ENCODE measurements at places on chromosomes 5 and 9. TPM values are rescaled to one million over a fixed set of nuclear protein-coding genes. Genes with fewer than 3 reads are reported as not detected.

Gene STPG3
- total RNA-seq: not detected

Gene CDKN2A
- not detected for total RNA-seq

Gene LECT2
- total RNA-seq: not detected

Gene GZMA
- not detected for total RNA-seq

Gene ABHD17B
- 38.3 TPM for total RNA-seq

Gene C1QTNF3
- 9.6 TPM for total RNA-seq

DNA sequence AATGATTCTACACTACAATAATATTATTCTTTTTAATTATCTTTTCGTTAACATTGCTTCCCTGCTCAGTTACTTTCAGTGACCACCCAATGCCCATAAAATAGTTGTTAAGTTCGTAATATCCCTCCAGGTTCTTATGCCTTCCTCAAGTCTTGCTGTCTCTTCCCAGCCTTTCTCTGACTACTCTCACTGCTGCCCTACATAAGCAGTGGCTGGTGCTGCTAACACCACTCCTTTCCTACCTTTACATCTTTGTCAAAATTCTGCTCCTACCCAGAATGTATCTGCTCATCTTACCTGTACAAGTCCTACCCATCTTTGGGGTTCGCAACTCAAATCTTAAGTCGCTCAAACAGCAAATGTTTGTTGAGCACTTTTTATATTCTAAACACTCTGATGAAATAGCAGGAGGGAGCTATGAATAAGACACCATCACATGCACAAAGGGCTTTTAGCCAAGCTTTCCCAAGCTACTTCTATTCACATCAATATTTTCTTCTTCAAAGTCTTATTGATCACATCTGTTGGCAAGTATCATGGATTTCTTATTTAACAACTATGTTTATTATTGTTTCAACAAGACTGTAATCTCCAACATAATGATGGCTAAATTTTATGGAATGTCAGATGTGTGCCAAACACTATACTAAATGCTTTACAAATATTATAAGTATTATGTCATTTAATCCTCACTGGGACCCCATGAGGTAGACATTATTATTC lies 29.5 kb downstream of the SLC25A46 start:
- no peak overlapping the region for H3K4me3 ChIP-seq
- H3K4me1 ChIP-seq: no peaks in the 10 kb centered on the region
- no peak overlapping the region for H3K27ac ChIP-seq
- no peaks in the 10 kb centered on the region for H3K36me3 ChIP-seq

DNA sequence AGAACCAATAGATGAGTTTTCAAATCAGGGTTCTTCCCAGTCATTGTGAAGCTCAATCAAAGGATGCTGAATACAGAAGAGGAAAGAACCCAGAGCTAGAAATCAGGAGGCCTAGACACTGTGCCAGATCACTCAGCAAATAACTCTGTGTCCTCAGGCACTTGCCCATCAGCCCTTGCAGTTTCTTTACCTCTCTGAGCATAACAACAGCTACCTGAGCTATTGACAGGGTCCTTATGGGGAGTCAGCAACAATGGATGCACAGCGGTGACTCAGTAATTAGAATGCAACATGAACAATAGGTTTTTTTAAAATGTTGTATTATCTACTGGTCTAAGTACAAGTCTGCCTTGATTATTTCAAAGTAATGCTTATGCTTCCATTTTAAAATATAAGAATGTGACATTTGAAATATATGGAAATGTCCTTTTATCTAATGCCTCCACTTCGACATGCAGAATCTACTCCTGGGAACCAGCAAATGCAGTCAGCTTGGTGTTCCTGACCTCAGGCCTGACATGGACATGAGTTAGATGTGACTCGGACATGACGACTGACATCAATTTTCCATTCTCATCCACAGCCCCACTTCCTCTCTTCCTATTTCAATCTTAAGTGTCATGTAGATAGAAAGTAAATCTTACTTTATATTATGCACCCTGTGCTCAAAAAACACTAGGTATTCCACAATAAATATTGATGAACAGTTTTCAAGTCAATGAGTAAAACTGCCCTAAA lies 155.0 kb downstream of the TLE1 start:
- peaks cover 30% of the 10 kb centered on the region for H3K4me1 ChIP-seq
- DNase-seq: no peak
- no peak overlapping the region for H3K27ac ChIP-seq
- H3K4me3 ChIP-seq: no peak overlapping the region

DNA sequence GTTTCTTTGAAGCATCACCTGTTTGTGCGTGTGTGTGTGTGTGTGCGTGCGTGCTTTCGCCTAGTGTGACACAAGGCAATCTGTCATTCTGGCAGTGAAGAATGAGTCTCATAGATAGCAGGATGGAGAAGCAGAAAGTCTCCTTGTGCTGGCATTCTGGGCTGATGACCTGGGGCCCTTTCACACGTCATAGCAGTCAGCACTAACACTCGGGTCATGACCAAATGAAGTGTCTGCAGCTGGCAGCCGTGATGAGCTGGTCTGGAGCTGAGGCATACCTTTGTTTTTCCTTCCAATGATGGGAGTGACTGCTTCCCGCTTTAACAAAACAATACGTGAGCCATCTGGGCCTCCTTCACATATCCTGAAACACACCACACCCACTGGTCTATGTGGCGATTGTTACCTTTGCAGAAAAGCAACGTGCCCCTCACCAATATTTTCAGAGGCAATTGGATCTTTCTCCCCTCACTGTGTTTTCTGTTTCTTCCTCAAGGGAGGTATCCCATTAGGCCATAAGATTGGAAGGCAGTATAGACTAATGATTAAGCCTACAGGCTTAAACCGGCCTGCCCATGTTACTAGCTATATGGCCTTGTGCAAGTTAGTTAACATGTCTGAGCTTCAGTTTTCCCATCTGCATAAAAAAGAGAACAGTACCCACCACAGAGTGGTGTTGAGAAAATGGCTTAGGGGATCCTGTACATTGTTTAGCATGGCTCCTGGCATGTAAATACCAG lies 88.8 kb downstream of the SREK1 start:
- H3K36me3 ChIP-seq: no peaks in the 10 kb centered on the region
- DNase-seq: no peak
- no peak overlapping the region for H3K4me3 ChIP-seq
- no peak overlapping the region for H3K27ac ChIP-seq
- peaks cover 10% of the 10 kb centered on the region for H3K4me1 ChIP-seq
- H3K27me3 ChIP-seq: no peaks in the 10 kb centered on the region

GRCh38 chr9:69647804-69648203 lies 24.4 kb downstream of the APBA1 start:
- no peak overlapping the region for H3K4me3 ChIP-seq
- no peak overlapping the region for H3K27ac ChIP-seq
- DNase-seq: no peak
- no peaks in the 10 kb centered on the region for H3K36me3 ChIP-seq
- H3K4me1 ChIP-seq: no peaks in the 10 kb centered on the region

- H3K4me1 ChIP-seq: peaks cover 5% of the 10 kb centered on the region
- no peaks in the 10 kb centered on the region for H3K27me3 ChIP-seq
- no peak overlapping the region for H3K27ac ChIP-seq
- H3K36me3 ChIP-seq: peaks cover 36% of the 10 kb centered on the region
- no peak for DNase-seq
Measured at GRCh38 chr5:172405226-172406107, 48.9 kb downstream of the SH3PXD2B start.

DNA sequence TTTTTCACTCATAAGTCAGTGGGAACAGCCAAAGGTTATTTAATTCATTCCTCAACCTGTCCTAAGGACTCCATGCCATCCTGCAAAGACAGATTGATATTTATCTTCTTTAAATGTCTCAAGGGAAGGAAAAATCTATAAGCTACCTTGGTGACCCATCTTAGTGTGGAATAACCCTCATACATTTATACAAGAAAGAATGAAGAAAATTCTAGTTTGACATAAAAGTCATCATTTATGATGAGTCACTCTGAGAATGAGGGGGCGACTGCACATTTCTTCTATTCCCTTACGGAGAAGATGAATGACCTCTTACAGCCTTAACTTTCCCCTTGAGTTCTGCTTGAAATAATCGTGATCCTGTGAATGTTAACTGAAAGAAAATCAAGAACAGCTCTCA lies 26.8 kb upstream of the NUDT12 start:
- H3K4me1 ChIP-seq: peaks cover 2% of the 10 kb centered on the region
- peaks cover 19% of the 10 kb centered on the region for H3K27me3 ChIP-seq
- DNase-seq: no peak
- no peaks in the 10 kb centered on the region for H3K36me3 ChIP-seq

DNA sequence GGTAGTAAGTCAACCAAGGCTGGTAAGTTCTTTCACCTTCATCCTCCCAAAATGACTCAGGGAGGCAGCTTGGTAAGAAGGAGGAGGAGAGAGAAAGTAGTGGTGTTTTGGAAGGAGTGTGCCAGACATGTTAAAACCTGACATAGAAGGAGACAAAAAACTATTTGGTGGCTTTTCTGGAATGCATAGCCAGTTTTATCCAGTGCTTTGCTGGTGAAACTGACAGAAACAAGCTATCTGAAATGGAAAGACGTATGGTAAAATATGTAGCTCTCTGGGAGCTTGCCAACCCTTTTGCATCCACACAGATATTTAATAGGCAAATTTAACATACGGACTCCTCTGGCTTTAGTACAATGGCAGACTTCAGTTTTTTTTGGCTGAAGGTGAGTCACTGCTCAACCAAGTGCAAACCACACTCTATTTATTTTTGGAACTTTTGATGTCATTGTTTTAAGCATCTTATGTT lies 45.4 kb downstream of the RAB14 start:
- no peak overlapping the region for H3K27ac ChIP-seq
- no peak overlapping the region for H3K4me3 ChIP-seq
- no peaks in the 10 kb centered on the region for H3K27me3 ChIP-seq
- no peak for DNase-seq
- H3K36me3 ChIP-seq: peaks cover 16% of the 10 kb centered on the region

GRCh38 chr5:54115735-54116403 lies 194.5 kb downstream of the ARL15 start:
- peaks cover 3% of the 10 kb centered on the region for H3K36me3 ChIP-seq
- H3K4me3 ChIP-seq: no peak overlapping the region
- H3K4me1 ChIP-seq: no peaks in the 10 kb centered on the region
- H3K27ac ChIP-seq: no peak overlapping the region
- DNase-seq: no peak
- no peaks in the 10 kb centered on the region for H3K27me3 ChIP-seq

GRCh38 chr9:74496406-74496805 lies 729 bp upstream of the RORB start:
- no peak overlapping the region for H3K27ac ChIP-seq
- no peaks in the 10 kb centered on the region for H3K36me3 ChIP-seq
- peak overlapping the region; percentile 73 for H3K4me3 ChIP-seq
